ENCODE measurements at places on chromosomes 1 and 21.

DNA sequence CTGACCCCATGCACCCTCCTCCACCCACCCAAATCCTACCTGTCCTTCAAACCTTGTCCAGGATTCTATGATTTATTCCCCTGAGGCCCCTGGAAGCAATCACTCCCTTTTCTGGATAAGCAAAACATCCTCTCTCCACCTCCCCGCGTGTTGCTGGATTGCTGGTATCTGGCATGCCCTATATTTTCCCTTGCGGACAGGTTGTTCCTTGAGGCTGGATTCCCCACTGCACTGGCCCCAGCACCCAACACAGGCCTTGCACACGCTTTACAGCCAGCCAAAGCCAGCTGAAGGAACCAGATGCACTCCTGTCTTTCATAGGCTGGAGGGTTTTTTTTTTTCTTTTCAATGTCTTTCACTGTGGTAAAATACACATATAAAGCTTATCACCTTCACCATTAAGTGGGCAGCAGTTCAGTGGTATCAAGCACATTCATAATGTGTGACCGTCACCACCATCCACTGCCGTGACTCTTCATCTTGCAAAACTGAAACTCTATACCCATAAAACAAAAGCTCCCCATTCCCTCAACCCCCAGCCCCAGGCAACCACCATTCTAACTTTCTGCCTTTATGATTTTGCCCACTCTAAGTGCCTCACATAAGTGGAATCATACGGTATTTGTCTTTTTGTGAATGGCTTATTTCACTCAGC is 50.9 kb downstream of the TOR1AIP2 start:
- no peak for DNase-seq

DNA sequence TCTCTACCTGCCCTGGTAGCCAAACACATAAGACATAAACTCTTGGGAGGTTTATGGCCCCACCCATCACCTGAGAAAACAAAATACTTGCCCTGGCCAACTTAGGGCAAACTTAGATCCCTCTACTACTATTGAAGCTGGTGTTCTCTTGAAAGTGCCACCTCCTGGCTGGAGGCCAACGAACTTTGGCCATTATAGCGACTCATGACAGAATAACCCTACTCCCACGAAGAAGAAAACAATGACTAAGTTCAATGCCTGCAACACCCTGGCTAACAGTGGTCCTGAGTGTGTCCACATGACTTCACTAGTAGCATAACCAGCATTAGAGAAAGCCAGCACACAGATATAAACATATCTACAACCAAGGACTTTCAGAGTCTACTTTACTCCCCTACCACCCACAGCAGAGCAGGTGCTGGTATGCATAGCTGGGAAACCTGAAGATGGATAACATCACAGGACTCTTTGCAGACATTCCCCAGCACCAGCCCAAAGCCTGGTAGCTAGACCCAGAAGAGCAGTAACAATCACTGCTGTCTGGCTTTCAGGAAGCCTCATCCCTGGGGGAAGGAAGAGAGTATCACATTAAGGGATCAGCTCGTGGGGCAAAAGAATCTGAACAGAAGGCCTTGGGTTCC is 81.0 kb downstream of the SLC30A10 start:
- no peak for DNase-seq

DNA sequence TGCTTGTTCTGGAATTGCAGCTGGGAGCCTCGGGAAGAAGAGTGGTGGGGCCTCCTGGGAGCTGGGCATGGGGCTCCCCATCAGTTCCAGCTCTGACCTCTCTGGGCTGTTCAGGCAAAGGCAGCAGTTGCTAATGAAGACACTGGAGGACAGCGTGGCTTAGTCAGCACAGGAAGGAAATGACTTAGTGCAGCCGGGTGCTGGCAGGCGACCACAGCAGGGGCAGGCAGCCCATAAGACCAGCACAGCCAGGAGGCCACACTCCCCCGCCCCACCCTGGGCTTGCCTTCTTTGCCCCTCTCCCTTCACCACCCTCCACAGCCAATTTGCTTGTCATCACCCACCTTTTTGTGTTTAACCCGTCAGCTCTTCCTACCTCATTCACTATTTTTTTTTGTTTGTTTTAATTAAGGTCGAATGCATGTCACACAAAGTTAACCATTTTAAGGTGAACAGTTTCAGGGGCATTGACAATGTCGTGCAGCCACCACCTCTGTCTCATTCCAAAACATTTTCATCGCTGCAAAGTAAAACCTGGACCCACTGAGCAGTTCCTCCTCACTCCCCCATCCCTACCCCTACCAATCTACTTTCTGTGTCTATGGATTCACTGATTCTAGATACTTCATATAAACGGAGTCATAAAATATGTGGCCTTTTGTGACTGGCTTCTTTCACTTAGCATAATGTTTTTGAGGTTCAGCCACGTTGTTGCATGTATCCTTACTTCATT is 10.9 kb downstream of the OLIG2 start:
- no peak for DNase-seq

- DNase-seq, result no peak
Observed at GRCh38 chr1:108016451-108016920, 51.5 kb upstream of the VAV3 start.

Measured in stimulated activated CD4-positive, alpha-beta T cell treated with anti-CD3 and anti-CD28 coated beads, TNF-alpha, amount 100 ng/mL, for 1 hour (primary cell).